Activated T-helper 17 cell treated with anti-CD3 and anti-CD28 coated beads, Interleukin-2, amount 50 U/mL, for 72 hours (primary cell): ENCODE measurements at places on chromosomes 7 and 10. TPM values are rescaled to one million over a fixed set of nuclear protein-coding genes. Genes with fewer than 3 reads are reported as not detected.
A peak's percentile ranks its signal among the peaks of the same experiment; 100 is the strongest.

DNA sequence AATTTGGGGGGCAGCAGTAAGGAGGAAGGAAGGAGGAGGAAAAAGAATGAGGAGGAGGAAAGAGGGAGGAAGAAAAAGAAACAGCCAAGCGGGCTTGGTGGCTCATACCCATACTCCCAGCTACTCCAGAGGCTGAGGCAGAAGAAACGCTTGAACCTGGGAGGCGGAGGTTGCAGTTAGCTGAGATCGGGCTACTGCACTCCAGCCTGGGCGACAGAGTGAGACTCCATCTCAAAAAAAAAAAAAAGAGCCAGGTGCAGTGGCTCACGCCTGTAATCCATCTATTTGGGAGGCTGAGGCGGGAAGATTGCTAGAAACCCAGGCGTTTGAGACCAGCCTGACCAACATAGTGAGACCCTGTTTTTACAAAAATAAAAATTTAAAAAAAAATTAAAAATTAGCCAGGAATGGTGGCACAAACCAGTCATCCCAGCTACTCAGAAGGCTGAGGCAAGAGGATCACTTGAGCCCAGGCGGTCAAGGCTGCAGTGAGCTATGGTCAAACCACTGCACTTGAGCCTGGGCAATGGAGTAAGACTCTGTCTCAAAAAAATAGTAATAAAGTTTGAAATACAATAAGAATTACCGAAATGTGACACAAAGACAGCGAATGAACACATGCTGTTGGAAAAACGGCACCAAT, 14.1 kb upstream of the CRCP start:
- no peak for ATAC-seq

DNA sequence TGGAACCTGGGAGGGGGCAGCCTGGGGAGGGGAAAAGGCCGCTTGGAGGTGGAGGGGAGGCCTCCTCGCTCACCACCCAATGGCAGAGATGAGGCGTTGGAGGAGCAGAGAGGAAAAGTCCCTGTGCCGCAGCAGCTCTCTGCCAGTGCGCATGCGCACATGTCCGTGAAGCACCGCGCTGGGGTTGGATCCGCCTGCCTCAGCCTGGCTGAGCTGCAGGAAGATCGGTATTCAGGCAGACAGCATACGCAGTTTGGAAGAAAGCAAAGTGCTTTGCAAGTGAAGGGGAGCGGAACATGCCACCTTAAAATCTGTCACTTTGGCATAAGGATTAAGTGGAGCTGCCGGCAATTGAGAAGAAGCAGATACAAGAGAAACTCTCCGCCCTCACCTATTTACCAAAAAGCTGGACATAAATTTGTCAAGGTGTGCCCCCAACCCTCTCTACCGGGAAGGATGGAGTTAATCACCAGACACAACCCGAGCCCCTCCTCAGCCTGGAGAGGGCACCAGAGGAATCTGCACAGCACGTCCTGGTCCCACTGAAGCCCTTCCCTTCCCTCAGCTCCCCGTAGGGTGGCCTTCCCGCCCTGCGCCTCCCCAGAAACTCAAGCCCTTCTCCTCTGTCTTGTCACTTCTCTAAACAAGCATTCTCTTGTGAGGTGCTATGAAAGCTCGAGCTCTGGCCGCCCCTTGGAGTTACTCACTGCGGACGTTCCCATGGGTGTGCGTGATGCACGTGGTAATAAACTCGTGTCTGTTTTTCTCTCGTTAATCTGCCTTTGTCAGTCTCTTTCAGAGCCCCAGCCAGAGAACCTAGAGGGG, 32.2 kb upstream of the TMEM72 start:
- ATAC-seq = peak; percentile 89

UPK3B gene
- 0.79 TPM for total RNA-seq

- peak; percentile 96 for ATAC-seq
Measured at GRCh38 chr10:61286686-61287085, 166.5 kb downstream of the TMEM26 start.

DNA sequence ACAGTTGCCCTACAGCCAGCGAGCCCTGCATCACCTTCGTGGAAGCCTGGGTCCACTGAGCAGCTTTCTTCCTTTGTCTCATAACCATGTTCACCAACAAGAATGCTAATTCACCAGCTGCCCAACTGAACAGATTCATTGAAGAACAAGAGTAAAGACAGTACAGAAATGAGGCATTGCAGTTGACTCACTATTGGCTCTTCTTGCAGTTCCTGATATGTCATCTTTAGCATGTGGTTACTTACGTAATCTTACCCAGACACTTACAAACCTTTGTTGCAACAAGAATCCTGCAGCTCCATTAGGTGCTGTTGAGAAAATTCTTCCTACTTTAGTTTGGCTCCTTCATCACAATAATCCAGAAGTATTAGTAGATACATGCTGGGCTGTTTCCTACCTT, 174.0 kb upstream of the TPK1 start:
- ATAC-seq = no peak

DNA sequence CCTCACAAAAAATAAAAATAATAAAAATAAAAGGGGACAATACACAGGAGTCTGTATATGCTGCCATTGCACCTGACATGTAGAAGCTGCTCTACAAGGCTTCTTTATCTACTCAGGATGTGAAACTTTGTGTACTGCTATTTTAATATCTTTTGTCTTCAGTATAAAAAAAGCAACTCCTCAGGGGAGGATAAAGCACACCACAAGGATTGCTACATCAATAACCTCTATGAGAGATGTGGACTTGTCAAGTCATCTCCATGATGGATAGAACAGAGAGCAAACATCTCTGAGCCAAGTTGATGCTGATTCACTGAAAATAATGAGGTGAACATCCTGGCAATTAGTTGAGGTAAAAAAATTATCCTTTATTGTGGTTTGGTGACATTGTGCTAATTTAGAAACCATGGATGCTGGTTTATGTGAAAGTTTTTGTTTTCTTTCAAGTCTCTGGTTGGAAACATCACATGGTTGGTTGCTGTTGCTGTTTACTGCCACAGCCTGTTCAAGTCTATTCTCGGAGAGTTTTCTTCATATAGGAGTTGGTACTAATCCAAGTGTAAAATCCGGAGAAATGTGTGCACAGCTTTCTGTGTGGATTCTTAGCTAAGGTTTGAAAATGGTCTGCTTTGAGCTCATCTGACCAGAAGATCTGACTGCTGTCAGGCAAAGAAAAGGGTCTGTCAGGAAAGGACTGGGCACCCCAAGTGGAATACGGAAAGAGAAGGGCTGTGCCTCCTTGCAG, 1.5 kb upstream of the HECW1 start:
- no peak for ATAC-seq

DUSP5 gene
- 107 TPM for total RNA-seq

NXPH1 gene
- total RNA-seq = not detected

- ATAC-seq = no peak
Measured at GRCh38 chr10:13365243-13365642, 17.1 kb upstream of the SEPHS1 start.

TMEM178B gene
- 2.1 TPM for total RNA-seq

DNA sequence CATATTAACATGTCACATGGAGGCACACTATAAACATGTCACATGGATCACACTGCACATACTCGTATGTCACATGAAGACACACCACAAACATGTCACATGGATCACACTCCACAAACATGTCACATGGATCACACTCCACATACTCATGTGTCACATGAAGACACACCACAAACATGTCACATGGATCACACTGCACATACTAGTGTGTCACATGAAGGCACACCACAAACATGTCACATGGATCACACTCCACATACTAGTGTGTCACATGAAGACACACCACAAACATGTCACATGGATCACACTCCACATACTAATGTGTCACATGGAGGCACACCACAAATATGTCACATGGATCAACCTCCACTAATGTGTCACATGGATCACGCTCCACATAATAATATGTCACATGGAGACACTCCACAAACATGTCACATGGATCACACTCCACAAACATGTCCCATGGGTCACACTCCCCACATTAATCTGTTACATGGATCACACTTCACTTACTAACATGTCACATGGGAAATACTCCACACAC, 195.6 kb upstream of the PFKP start:
- no peak for ATAC-seq

EXOC6 gene
- total RNA-seq = 12.1 TPM

KAZALD1 gene
- 0.45 TPM for total RNA-seq
